ENCODE measurements at places on chromosomes 16 and 17.

- DNase-seq: no peak
These were observed 23.3 kb downstream of the PHF12 start for GRCh38 chr17:28928061-28928460.

GRCh38 chr17:83108709-83109108 is 29.3 kb downstream of the METRNL start:
- DNase-seq: no peak

GRCh38 chr16:4283939-4284338 is 11.1 kb upstream of the TFAP4 start:
- no peak for DNase-seq

DNA sequence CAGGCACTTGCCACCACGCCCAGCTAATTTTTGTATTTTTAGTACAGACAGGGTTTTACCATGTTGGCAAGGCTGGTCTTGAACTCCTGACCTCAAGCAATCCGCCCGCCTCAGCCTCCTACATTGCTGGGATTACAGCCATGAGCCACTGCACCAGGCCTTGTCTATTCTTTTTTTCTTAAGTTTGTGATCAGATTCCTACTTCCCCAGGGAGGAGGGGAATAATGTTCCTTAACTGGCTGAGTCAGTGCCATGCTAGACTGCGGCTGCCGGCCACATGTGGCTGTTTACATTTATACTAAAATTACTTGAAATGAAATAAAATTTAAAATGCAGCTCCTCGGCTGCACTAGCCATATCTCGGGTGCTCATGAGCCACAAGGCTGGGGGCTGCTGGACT is 27.8 kb upstream of the USP36 start:
- no peak for DNase-seq

GRCh38 chr17:17448076-17448475 is 28.7 kb upstream of the MED9 start:
- no peak for DNase-seq

DNA sequence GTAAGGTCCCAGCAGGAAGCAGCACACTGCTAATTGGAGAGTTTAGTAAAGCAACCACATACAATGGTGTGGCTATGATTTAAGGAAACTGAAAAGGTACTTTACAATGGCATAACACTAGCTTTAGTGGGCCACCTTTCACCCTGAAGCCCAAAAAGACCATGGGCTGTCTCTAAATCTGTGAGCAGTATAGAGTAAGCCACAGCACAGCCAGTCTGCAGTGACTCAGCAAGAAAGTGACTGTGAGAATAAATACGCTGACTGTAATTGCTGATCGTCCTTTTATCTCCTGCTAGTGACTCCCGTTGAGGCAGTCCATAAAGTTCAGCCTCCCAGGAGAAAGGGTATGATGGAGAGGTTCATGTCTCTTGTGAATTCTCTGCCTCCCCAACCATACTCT is 679.8 kb upstream of the KIF2B start:
- DNase-seq: no peak

DNA sequence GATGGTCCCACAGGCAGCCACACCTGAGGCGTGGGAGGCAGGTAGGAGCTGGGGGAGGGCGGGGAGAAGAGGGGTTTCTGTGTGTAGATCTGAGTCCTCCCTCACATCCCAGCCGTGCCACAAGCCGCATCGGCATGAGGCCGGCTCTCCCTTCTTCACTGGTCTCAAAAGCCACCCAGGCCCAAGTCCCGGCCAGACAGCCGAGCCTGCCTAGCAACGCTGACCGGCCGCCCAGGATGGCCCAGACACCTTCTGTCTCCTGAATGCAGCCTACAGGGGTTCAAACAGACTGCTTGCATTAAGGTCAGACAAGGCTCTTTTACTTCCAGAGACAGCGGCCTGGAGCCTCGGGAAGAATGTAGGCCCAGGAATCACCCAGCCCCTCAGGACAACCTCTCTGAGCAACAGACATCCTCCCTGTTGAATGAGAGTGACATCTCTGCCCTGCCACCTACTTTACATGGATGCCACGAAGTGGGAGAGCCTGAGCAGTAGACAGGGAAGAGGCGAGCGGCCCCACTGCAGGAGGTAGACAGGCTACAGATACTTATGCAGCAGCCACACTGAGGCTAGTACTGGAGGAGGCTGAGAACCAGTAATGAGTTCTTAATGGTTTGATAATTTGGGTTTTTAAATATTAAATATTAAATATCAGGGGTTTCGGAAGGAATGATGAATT is 69.6 kb downstream of the N4BP1 start:
- no peak for DNase-seq

DNA sequence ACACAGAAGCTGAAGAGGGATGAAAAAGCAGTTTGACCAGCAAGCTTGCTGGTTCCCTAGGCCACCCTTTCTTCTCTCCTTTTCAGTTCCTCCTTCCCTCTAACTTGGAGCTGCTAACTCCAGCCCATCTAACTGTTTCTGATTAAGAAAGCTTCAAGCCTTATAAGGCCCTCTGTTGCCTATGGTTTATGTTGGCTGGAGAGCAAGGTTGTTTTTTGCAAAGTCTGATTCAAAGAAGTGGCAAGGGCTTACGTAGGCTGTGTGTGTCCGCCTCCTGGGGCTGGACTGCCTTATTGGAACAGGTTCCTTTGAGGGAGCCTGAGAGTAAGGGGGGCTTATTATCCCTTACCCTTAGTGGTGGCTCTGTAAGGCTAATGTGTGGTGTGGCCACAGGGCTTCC is 7.1 kb downstream of the AKAP1 start:
- DNase-seq: no peak

DNA sequence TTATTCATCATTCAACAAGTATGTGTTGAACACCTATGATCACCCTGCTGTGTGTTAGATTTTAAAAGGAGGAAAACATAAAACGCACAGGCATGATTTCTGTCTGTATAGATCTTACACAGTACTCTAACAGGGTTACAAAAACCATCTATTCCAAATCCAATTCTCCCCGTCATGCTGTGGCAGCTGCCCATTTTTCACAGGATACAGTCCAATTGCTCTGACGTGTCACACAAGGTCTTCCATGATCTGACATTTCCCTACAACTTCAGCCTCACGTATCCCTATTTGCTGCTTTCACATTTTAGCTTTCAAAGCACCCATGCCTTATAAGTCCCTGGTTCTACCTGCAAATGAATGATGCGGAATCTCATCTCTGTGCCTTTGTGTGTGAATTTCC is 67.0 kb upstream of the CNTNAP4 start:
- no peak for DNase-seq

DNA sequence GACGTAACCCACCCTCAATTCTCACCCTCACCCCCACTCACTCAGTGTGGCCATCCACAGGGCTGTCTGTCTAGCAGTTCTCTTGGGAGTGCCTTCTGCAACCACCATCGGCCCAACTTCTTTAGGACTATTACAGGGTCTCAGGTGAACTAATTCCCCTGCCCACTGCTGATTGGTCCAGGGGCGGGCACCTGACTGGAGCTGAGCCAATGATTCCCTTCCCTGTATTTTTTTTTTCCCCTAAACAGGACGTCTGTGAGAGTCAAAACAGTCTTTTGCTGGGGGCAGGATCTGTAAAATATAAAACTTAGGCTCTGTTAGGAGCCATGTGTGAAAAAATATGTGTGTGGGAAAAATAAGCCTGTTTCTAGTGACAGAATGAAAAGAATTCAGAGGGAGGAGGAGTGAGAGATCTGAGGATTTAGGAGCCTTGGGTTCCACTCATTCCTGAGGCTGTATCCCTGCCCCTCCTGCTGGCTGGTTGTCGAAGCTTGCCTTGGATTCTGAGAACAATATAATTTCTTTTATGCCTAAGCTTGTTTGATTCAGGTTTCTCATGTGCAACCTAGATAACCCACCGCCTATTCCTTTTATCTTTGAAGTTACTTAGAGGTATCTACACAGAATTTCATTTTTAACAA is 115.0 kb downstream of the SPACA3 start:
- no peak for DNase-seq

GRCh38 chr16:89006036-89006752 is 29.2 kb upstream of the CBFA2T3 start:
- no peak for DNase-seq

- DNase-seq: no peak
These were observed 67.1 kb upstream of the CDH5 start for GRCh38 chr16:66299349-66299748.

GRCh38 chr17:41654678-41655607 is 30.6 kb upstream of the KRT17 start:
- DNase-seq: no peak

- DNase-seq: no peak
These were observed 8.8 kb downstream of the CTRB2 start for GRCh38 chr16:75198135-75198600.

DNA sequence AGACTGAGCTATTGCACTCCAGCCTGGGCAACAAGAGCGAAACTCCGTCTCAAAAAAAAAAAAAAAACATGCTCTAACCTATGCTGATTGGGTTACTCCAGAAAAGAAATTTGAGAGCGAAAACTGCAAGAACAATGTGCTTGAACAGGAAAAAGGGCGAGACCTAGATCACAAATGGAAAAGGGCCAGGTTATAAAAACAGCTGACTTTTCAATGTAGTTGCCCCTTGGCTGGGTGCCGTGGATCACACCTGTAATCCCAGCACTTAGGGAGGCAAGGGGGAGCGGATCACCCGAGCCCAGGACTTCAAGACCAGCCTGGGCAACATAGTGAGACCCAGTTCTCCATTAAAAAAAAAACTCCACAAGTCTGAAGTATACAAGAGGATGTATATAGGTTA is 48.8 kb downstream of the MRM3 start:
- DNase-seq: no peak

GRCh38 chr16:50248845-50249244 is 17.5 kb upstream of the ADCY7 start:
- no peak for DNase-seq

GRCh38 chr16:28090646-28091377 is 27.3 kb upstream of the GSG1L start:
- no peak for DNase-seq

All from D341Med (cell line).